ENCODE measurements at places on chromosomes 13 and 19.

DNA sequence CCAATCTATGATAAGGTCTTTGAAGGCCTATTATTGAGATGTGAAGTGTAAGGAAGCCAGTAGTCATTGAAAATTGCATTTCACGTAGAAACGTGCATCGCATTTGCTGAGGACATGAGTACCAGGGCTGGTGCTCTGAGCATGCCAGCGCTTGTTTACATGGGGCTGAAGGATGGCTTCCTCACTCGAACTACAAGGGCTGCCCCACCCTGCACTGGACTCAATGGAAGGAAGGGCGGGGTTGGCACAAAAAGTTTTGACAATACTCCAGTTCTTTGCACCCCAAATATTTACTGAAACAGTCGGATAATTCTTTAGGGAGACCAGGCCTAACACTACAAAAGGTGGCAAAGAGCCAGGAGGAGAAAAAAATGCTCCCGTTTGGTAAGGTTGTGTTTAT, 28.9 kb upstream of the MED4 start:
- H3K4me1 ChIP-seq: peaks cover 30% of the 10 kb centered on the region
- no peak for DNase-seq
- no peak overlapping the region for H3K27ac ChIP-seq
- no peaks in the 10 kb centered on the region for H3K36me3 ChIP-seq

- H3K27me3 ChIP-seq: no peaks in the 10 kb centered on the region
- H3K36me3 ChIP-seq: peaks cover 21% of the 10 kb centered on the region
- peaks cover 41% of the 10 kb centered on the region for H3K4me1 ChIP-seq
- DNase-seq: peak; percentile 16
- no peak overlapping the region for H3K27ac ChIP-seq
These were observed 115.0 kb downstream of the GGACT start for GRCh38 chr13:100473501-100474044.

- no peaks in the 10 kb centered on the region for H3K4me1 ChIP-seq
- H3K27ac ChIP-seq: no peak overlapping the region
- H3K27me3 ChIP-seq: peaks cover 57% of the 10 kb centered on the region
These were observed 11.7 kb upstream of the ZNF181 start for GRCh38 chr19:34722353-34722752.

GRCh38 chr19:46579361-46579879, 21.7 kb upstream of the CALM3 start:
- H3K4me1 ChIP-seq: peaks cover 3% of the 10 kb centered on the region
- H3K27me3 ChIP-seq: peaks cover 40% of the 10 kb centered on the region
- peak; percentile 58 for DNase-seq
- no peak overlapping the region for H3K27ac ChIP-seq
- no peaks in the 10 kb centered on the region for H3K36me3 ChIP-seq
- H3K4me3 ChIP-seq: no peak overlapping the region

DNA sequence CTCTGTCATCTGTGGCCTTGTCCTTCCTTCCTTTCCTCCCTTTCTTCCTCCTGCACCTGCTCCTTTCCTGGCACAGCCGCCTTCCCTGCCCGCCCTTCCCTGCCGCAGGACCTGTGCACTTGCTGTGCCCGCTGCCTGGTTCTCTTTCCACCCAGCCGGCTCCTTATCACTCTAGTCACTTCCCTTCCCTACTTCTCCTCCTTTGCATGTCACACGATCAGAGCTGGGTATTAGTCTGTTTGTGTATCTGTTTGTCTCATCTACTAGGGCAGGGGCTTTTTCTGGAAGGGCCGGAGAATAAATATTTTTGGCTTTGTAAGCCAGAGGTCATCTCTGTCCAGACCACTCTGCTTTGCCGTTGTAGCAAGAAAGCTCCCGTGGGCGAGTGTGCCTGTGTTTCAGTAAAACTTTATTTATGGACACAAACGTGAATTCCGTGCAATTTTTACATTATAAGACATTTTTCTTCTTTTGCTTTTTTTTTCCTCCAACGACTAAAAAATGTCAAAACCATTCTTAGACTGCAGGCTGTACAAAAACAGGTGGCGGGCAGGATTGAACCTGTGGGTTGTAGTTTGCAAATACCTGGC, 6.1 kb downstream of the KDM4B start:
- H3K36me3 ChIP-seq: peaks cover 6% of the 10 kb centered on the region
- no peak for DNase-seq
- peaks cover 78% of the 10 kb centered on the region for H3K4me1 ChIP-seq
- H3K27me3 ChIP-seq: no peaks in the 10 kb centered on the region

DNA sequence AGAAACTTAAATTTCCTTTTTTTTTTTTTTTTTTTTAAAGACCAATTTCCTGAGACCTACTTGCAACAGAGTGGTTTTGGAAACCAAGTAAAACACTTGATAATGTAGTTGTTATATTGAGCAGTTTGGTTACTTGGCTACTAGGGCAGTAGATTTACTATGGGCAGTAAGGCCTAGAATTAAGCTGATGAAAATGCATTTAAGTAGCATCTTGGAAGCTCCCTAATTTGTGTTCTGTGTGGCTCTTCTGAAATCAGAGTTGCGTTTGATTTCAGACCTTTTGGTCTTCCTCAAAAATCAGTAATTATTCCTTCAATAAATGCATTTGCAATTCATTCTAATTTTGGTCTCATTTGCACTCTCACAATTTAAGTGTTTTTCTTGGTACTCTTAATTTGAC, 810 bp downstream of the GPR180 start:
- peak overlapping the region; percentile 90 for H3K4me3 ChIP-seq
- no peak overlapping the region for H3K27ac ChIP-seq
- peaks cover 4% of the 10 kb centered on the region for H3K27me3 ChIP-seq
- peaks cover 19% of the 10 kb centered on the region for H3K36me3 ChIP-seq

- H3K4me3 ChIP-seq: no peak overlapping the region
- H3K27ac ChIP-seq: peak overlapping the region; percentile 75
- H3K27me3 ChIP-seq: no peaks in the 10 kb centered on the region
- H3K4me1 ChIP-seq: peaks cover 33% of the 10 kb centered on the region
- peaks cover 54% of the 10 kb centered on the region for H3K36me3 ChIP-seq
These were observed 174.6 kb downstream of the TDRD3 start for GRCh38 chr13:60571571-60571970.

DNA sequence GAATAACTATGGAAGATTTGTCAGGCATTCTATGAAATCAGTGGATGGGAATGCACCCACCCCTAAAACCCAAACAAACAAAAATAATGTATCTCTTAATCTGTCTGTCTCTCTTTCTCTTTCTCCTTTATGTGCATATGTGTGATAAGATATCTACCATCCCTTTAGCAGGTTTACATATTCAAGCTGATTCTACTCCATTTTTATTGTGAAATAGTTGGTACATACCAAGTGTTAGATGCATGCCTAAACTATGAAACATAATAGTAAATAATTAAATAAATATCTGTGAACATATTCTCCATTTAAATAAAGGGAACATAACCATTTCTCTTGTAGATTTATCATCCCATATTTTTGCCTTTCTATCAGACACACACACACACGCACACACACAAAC, 121.8 kb upstream of the PCDH9 start:
- no peaks in the 10 kb centered on the region for H3K4me1 ChIP-seq
- H3K4me3 ChIP-seq: no peak overlapping the region
- no peak for DNase-seq
- no peak overlapping the region for H3K27ac ChIP-seq
- H3K36me3 ChIP-seq: no peaks in the 10 kb centered on the region

GRCh38 chr13:95559100-95559499, 6.6 kb downstream of the CLDN10 start:
- H3K4me1 ChIP-seq: peaks cover 16% of the 10 kb centered on the region
- H3K27me3 ChIP-seq: peaks cover 26% of the 10 kb centered on the region
- no peak for DNase-seq
- no peak overlapping the region for H3K4me3 ChIP-seq
- H3K36me3 ChIP-seq: no peaks in the 10 kb centered on the region
- H3K27ac ChIP-seq: no peak overlapping the region

GRCh38 chr13:91618315-91618714, 219.9 kb downstream of the GPC5 start:
- H3K27me3 ChIP-seq: no peaks in the 10 kb centered on the region
- no peaks in the 10 kb centered on the region for H3K36me3 ChIP-seq
- H3K4me3 ChIP-seq: no peak overlapping the region

GRCh38 chr13:29888306-29888705, 37.9 kb upstream of the UBL3 start:
- no peaks in the 10 kb centered on the region for H3K36me3 ChIP-seq
- peaks cover 61% of the 10 kb centered on the region for H3K4me1 ChIP-seq
- DNase-seq: no peak
- peaks cover 3% of the 10 kb centered on the region for H3K27me3 ChIP-seq
- H3K4me3 ChIP-seq: no peak overlapping the region

- peaks cover 7% of the 10 kb centered on the region for H3K27me3 ChIP-seq
- peak; percentile 56 for DNase-seq
- H3K36me3 ChIP-seq: no peaks in the 10 kb centered on the region
- no peaks in the 10 kb centered on the region for H3K4me1 ChIP-seq
- H3K4me3 ChIP-seq: no peak overlapping the region
These were observed 7.2 kb upstream of the CEACAM8 start for GRCh38 chr19:42601811-42602443.

- no peak for DNase-seq
- H3K4me3 ChIP-seq: no peak overlapping the region
- H3K27ac ChIP-seq: peak overlapping the region; percentile 44
- H3K4me1 ChIP-seq: peaks cover 23% of the 10 kb centered on the region
- no peaks in the 10 kb centered on the region for H3K36me3 ChIP-seq
These were observed 38.7 kb upstream of the POMP start for GRCh38 chr13:28620011-28620830.

GRCh38 chr13:51122868-51123566, 11.9 kb upstream of the C13orf42 start:
- H3K27ac ChIP-seq: no peak overlapping the region
- DNase-seq: no peak
- H3K27me3 ChIP-seq: peaks cover 7% of the 10 kb centered on the region

- DNase-seq: no peak
- no peaks in the 10 kb centered on the region for H3K36me3 ChIP-seq
- no peak overlapping the region for H3K27ac ChIP-seq
- peaks cover 10% of the 10 kb centered on the region for H3K27me3 ChIP-seq
- peaks cover 38% of the 10 kb centered on the region for H3K4me1 ChIP-seq
- no peak overlapping the region for H3K4me3 ChIP-seq
These were observed 25.1 kb downstream of the GAS6 start for GRCh38 chr13:113838711-113839201.

DNA sequence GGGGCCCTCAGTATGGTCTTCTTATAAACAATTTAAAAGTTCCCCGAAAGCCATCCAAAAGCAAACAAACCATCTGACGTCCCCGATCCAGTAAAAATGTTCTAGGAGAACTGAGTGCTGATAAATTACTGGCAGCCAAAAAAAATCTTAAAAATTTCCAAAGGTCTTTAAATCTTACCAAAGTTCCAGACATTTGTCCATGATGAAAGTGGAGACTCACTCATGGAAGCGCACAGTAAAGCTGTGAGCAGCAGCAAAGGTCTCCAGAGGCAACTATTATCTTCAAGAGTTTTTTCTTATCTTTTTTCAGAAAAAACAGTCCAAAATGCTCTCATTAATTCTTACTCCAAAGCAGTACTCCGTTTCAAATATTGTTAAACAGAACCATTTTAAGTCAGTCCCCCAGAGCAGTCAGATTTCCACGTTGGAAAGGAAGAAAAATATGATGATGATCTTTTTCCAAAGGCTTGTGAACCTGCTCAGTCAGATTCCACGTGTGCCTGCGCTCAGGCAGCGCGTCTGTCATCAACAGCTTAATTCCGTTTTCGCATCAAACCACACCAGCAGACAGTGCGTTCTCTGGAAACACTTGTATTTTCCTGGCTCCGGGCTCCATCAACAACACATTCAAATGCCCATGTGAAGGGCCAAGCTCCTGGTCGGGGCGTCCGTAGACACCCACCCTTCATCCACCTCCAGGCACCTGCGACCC, 85.4 kb downstream of the COL4A1 start:
- no peak for DNase-seq
- H3K27ac ChIP-seq: peak overlapping the region; percentile 32

GRCh38 chr19:46481947-46482346, 10.6 kb upstream of the PNMA8A start:
- H3K27ac ChIP-seq: no peak overlapping the region
- no peak for DNase-seq
- H3K36me3 ChIP-seq: no peaks in the 10 kb centered on the region
- H3K27me3 ChIP-seq: peaks cover 26% of the 10 kb centered on the region
- H3K4me3 ChIP-seq: no peak overlapping the region

- no peak for DNase-seq
- no peak overlapping the region for H3K27ac ChIP-seq
- no peaks in the 10 kb centered on the region for H3K36me3 ChIP-seq
These were observed 4.3 kb upstream of the LATS2 start for GRCh38 chr13:21065686-21066085.

DNA sequence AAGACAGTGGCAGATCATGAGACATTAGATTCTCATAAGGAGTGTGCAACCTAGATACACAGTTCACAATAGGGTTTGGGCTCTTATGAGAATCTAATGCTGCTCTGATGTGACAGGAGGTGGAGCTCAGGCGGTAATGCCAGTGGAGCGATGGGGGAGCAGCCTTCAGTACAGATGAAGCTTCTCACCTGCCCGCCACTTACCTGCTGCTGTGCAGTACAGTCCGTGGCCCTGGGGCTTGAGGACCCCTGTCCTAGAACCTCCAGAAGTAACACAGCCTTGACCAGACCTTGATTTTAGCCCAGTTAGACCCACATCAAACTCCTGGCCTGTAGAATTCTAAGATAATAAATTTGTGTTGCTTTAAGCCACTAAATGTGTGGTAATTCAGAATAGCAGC, 215.1 kb upstream of the MIR17HG start:
- H3K36me3 ChIP-seq: peaks cover 39% of the 10 kb centered on the region
- no peak for DNase-seq
- peaks cover 59% of the 10 kb centered on the region for H3K4me1 ChIP-seq
- H3K27me3 ChIP-seq: peaks cover 4% of the 10 kb centered on the region
- H3K4me3 ChIP-seq: no peak overlapping the region

DNA sequence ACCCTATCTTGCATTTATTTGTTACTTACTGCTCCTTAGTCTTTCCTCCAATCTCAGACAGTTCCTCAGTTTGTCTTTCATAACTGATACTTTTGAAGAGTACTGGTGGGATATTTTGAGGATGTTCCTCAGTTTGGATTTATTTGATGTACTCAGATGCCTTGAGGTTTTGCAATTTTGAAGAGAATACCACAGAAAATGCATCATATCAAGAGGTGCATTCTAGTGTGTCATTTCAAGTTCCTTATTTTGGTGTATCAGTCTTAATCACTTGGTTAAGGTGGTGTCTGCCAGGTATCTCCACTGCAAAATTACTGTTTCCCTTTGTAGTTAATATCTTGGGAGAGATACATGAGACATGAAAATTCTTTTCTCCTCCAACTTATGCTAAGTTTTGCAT, 75.1 kb downstream of the URI1 start:
- no peak for DNase-seq
- no peak overlapping the region for H3K4me3 ChIP-seq
- H3K36me3 ChIP-seq: peaks cover 71% of the 10 kb centered on the region
- no peaks in the 10 kb centered on the region for H3K4me1 ChIP-seq
- H3K27me3 ChIP-seq: no peaks in the 10 kb centered on the region

Data from nephron progenitor cell (in vitro differentiated cells).